Cerebellum (tissue), 4 donors: ENCODE measurements at places on chromosomes 12 and 14. TPM values are rescaled to one million over a fixed set of nuclear protein-coding genes. Genes with fewer than 3 reads are reported as not detected.

Gene FBLN5
- total RNA-seq: 6.1 TPM

Gene CFAP251
- total RNA-seq: 12.4 TPM

Gene LTB4R
- total RNA-seq: 3.5 TPM

Gene MFAP5
- 1.4 TPM for total RNA-seq

Gene B3GNT4
- 8.3 TPM for total RNA-seq

Gene TMEM121
- 12.5 TPM for total RNA-seq

GRCh38 chr12:46351138-46351537 lies 21.4 kb downstream of the SLC38A2 start:
- no peak for DNase-seq

- no peak for DNase-seq
Observed at GRCh38 chr12:91603060-91603459, 420.4 kb upstream of the DCN start.

DNA sequence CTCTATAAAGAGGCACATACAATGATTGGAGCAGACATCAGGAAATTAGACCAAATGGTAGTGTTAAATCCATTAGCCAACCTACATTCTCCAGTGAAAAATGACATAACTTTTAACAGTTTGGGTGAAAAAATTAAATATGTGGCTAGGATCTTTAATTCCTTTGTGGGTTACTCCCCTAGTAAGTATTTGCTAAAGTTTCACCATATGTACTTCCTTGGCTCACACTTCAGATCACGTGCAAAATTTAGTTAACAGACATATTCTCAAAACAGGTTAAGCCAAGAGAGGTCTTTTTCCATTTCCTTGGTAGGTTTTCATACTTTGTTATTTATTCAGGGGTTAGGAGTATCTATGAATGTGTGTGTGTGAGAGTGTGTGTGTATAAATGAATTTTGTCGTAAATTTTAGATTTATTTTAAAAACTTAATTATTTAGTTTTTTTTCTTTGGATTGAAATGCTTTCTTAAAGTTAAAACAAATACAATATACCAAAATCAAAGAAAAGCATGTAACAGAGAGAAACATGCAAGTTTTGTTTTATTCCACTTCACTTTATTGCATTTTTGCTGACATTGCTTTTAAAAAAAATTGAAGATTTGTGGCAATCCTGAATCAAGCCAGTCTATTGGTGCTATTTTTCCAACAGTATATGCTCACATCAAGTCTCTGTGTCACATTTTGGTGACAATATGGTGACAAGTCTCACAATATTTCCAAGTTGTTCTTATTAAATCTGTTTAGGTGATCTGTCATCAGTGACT lies 258.7 kb downstream of the FLRT2 start:
- no peak for DNase-seq

- DNase-seq: no peak
Observed at GRCh38 chr12:124469193-124469888, 98.1 kb downstream of the NCOR2 start.

GRCh38 chr12:946212-946611 lies 3.3 kb downstream of the RAD52 start:
- no peak for DNase-seq

- no peak for DNase-seq
Observed at GRCh38 chr12:44852483-44852882, 23.6 kb downstream of the NELL2 start.
